Neural progenitor cell (in vitro differentiated cells): ENCODE measurements at places on chromosomes 2 and 18. TPM values are rescaled to one million over a fixed set of nuclear protein-coding genes. Genes with fewer than 3 reads are reported as not detected.
A peak's percentile ranks its signal among the peaks of the same experiment; 100 is the strongest.

GRCh38 chr2:128315829-128316776 is 2.6 kb downstream of the HS6ST1 start:
- H3K36me3 ChIP-seq: no peaks in the 10 kb centered on the region
- peaks cover 30% of the 10 kb centered on the region for H3K4me1 ChIP-seq
- H3K27ac ChIP-seq: no peak overlapping the region

DNA sequence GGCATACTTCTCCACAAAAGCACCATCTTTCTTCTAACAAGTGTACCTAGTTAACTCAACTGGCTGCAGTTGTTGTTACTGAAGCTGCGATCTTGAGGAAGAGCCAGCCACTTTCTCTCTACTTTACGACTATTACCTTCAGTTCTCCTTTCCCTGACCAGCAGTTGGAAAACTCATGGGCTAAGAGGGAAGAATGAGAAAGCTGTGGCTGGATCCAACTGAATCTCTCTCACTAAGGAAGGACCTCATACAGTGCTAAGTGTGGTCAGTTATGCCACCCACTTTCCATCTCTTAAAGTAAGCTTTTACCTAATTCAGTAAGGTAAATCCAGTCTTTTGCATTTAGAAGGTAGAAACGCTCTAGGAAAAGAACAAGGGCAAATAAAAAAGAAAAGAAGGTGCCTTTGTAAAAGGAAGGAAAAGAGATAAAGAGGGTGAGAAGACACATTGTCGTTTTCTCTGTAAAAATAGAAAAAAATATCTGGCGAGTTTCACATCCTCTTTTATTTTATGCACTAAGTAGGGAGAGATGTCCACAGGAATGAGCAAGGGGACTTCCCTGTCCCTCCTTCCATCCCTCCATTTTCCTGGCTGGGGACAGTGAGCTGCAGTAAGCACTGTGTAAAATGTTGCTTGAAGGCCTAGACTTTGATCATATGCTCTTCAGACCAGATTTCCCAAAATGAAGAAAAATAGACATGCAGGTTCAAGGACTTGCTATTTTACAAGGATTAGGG is 73.4 kb downstream of the PLEKHM3 start:
- H3K27ac ChIP-seq: peak overlapping the region; percentile 83
- no peak overlapping the region for H3K4me3 ChIP-seq
- no peak for DNase-seq

DNA sequence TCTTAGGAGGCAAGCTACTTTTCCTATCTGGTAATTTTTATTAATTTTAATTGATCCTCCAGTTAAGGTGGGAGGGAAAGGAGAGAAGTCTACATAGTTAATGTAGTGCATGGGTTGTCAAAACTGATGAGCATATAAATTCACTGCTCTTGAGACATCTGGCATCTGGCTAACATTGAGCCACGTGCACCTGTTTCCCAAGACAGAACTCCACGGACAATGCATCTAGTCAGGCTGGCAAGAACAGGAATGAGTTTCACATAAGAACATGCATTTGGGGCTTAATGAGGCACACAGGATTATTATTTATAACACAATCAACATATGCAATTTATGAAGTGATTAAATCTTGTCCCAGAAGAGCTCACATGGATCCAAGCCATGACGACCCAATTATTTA is 16.2 kb upstream of the RAB1A start:
- H3K4me1 ChIP-seq: no peaks in the 10 kb centered on the region
- no peaks in the 10 kb centered on the region for H3K36me3 ChIP-seq
- DNase-seq: no peak
- H3K4me3 ChIP-seq: no peak overlapping the region
- H3K27me3 ChIP-seq: no peaks in the 10 kb centered on the region

Gene DLX1
- not detected in 2 replicates for total RNA-seq

DNA sequence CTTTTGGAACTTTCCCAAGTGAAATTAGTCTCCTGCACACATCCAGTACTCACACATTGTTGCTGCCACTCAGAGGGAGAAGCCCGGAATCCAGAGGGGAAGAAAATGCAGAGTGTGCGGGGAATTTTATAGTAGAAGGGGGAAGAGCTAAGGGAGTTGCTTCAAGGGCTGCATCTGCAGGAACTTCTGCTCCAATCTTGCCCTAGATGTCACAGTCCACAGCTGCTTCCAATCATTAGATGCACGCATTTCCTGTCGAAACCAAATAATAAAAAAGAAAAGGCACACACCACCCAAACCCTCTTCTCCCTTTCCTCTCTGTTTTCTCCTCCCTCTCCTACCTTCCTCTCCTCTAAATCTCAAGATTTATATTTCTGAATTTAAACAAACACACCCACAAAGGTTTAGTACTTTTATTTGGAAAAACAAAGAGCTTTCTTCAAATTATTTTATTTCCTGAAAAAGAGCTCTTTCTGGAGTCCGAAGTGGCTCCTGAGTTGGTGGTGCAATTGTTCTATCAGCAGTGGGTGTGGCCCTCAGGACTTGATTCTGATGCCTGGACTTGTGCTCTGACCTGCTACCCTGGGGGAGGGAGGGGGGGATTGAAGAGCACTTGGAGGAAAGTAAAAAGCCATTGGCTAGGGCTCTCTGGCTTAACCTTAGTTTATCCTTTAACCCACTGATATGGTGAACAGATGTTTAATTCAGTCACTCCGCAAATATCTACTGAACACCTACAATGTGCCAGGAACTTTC is 72.0 kb downstream of the KCNE4 start:
- DNase-seq: no peak
- no peak overlapping the region for H3K27ac ChIP-seq
- no peaks in the 10 kb centered on the region for H3K4me1 ChIP-seq
- H3K36me3 ChIP-seq: no peaks in the 10 kb centered on the region
- no peak overlapping the region for H3K4me3 ChIP-seq

- no peak overlapping the region for H3K27ac ChIP-seq
- no peaks in the 10 kb centered on the region for H3K27me3 ChIP-seq
- no peaks in the 10 kb centered on the region for H3K36me3 ChIP-seq
- peaks cover 45% of the 10 kb centered on the region for H3K4me1 ChIP-seq
- no peak for DNase-seq
- H3K4me3 ChIP-seq: no peak overlapping the region
Observed at GRCh38 chr2:169344736-169345485, 17.4 kb downstream of the LRP2 start.

- H3K27ac ChIP-seq: no peak overlapping the region
- no peaks in the 10 kb centered on the region for H3K4me1 ChIP-seq
- no peak overlapping the region for H3K4me3 ChIP-seq
Observed at GRCh38 chr18:49446481-49446880, 14.0 kb downstream of the DYM start.

GRCh38 chr2:217409949-217410680 is 550.3 kb upstream of the TNP1 start:
- H3K27me3 ChIP-seq: no peaks in the 10 kb centered on the region
- H3K27ac ChIP-seq: no peak overlapping the region
- no peaks in the 10 kb centered on the region for H3K4me1 ChIP-seq
- H3K36me3 ChIP-seq: no peaks in the 10 kb centered on the region
- no peak overlapping the region for H3K4me3 ChIP-seq

GRCh38 chr2:180742801-180743200 is 237.6 kb upstream of the UBE2E3 start:
- no peaks in the 10 kb centered on the region for H3K36me3 ChIP-seq
- H3K27ac ChIP-seq: no peak overlapping the region
- H3K4me1 ChIP-seq: no peaks in the 10 kb centered on the region

Gene ITGB6
- not detected in 2 replicates for total RNA-seq

Gene FAM237A
- total RNA-seq: not detected in 2 replicates

- H3K36me3 ChIP-seq: no peaks in the 10 kb centered on the region
- H3K27me3 ChIP-seq: peaks cover 14% of the 10 kb centered on the region
- peak; percentile 19 for DNase-seq
Observed at GRCh38 chr2:170974304-170974993, 45.4 kb downstream of the GORASP2 start.

- H3K4me3 ChIP-seq: no peak overlapping the region
- no peaks in the 10 kb centered on the region for H3K4me1 ChIP-seq
- H3K36me3 ChIP-seq: no peaks in the 10 kb centered on the region
- no peak overlapping the region for H3K27ac ChIP-seq
- H3K27me3 ChIP-seq: no peaks in the 10 kb centered on the region
- no peak for DNase-seq
Observed at GRCh38 chr2:132975193-132976105, 305.4 kb upstream of the LYPD1 start.

- no peaks in the 10 kb centered on the region for H3K36me3 ChIP-seq
- H3K4me3 ChIP-seq: no peak overlapping the region
- no peak overlapping the region for H3K27ac ChIP-seq
- no peaks in the 10 kb centered on the region for H3K4me1 ChIP-seq
- DNase-seq: no peak
Observed at GRCh38 chr2:241912021-241912555, 42.6 kb downstream of the RTP5 start.

Gene BOK
- 2.0 and 5.5 TPM in 2 replicates for total RNA-seq

Gene SKA1
- 31.4 and 57.2 TPM in 2 replicates for total RNA-seq

Gene DSG1
- total RNA-seq: not detected in 2 replicates

Gene MC5R
- total RNA-seq: not detected in 2 replicates

GRCh38 chr2:43230951-43231827 is 4.8 kb upstream of the ZFP36L2 start:
- no peak for DNase-seq
- no peak overlapping the region for H3K27ac ChIP-seq
- no peaks in the 10 kb centered on the region for H3K36me3 ChIP-seq

- H3K36me3 ChIP-seq: no peaks in the 10 kb centered on the region
- DNase-seq: peak; percentile 66
- no peak overlapping the region for H3K27ac ChIP-seq
- H3K4me3 ChIP-seq: peak overlapping the region; percentile 76
Observed at GRCh38 chr2:85753035-85753524, 711 bp upstream of the ATOH8 start.

DNA sequence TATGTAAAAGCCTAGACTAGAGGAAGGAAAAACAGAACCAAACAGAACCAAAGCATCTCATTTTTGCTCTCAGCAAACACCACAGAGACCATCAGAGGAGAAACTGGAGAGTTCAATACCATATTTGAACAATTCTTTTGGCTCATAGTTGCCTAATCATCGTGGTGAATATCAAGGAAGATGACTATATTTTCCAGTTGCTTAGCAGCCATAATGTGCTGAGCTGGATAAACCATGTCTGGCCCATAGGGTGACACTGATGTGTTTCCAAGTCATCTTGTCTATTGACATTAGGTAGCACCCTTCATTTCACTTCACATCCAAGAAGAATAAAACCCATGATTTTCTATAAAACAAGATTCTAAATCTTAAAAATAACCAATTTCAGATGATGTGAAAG is 5.9 kb upstream of the XRCC5 start:
- H3K27me3 ChIP-seq: no peaks in the 10 kb centered on the region
- no peak overlapping the region for H3K27ac ChIP-seq
- H3K4me1 ChIP-seq: peaks cover 18% of the 10 kb centered on the region
- DNase-seq: no peak

DNA sequence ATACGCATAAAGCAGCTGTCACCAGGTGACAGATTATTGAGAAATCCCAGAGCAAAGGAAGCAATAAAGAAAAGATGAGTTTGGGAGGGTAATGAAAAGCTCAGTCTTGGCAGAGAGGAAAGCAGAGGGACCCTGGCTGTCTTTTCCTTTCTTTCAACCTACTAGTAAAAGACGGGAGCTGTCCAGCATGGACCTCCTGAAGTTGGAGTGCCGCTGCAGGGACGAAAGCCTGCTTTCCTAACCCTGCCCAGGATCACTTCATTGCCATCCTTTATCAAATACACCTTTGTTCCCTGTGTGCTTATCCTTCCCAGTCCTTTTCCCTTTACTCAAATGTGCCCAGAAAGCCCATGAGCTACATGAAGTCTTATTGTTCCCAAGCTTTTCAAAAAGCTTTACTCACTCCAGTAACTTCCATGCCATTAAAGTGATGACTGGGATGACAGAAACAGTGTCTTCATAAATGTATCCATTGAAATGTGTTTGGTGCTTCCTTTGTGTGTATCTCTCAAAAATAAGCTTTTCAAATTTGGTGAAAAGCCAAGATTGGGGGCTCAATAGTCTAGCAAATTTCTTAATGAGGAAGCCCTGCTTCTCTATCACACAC is 3.7 kb upstream of the SPR start:
- no peaks in the 10 kb centered on the region for H3K36me3 ChIP-seq
- no peaks in the 10 kb centered on the region for H3K4me1 ChIP-seq
- peaks cover 75% of the 10 kb centered on the region for H3K27me3 ChIP-seq
- no peak overlapping the region for H3K27ac ChIP-seq
- no peak overlapping the region for H3K4me3 ChIP-seq

GRCh38 chr2:210961249-210961648 is 404.9 kb downstream of the CPS1 start:
- no peak overlapping the region for H3K27ac ChIP-seq
- H3K36me3 ChIP-seq: no peaks in the 10 kb centered on the region
- H3K4me3 ChIP-seq: no peak overlapping the region
- no peaks in the 10 kb centered on the region for H3K4me1 ChIP-seq

DNA sequence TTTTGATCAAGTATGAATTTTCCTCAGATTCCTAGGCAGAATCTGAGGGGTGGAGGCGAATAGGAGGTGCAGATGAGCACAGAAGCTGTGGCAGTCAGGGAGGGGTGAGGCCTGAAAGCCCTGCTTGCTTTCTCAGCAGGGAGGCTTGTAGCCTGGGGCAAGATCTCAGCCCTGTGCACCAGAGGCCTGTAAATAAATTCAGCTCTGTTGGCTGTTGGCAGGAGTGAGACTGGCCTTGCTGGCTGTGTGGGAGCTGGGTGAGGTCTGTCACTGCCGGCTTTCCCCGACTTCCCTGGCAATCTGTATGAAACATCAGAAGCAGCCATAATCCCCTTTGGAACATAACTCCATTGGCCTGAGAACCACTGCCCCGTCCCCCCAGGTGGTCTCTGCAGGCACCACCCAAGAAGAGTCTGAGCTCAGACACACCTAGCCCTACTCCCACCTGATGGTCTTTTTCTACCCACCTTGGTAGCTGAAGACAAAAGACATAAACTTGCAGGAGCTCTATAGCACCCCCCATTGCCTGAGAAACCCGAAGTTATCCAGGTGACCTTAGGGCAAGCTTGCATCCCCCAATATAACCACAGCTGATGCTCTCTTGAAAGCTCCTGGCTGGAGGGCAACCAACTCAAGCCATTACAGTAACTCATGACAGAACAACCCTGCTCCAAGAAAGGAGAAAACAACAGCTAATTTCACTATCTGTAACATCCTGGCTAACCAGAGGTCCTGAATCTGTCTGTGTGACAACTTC is 32.3 kb downstream of the EVA1A start:
- no peaks in the 10 kb centered on the region for H3K4me1 ChIP-seq
- DNase-seq: no peak
- H3K27ac ChIP-seq: no peak overlapping the region
- no peak overlapping the region for H3K4me3 ChIP-seq
- H3K27me3 ChIP-seq: no peaks in the 10 kb centered on the region

GRCh38 chr2:223481486-223481885 is 120.7 kb downstream of the SCG2 start:
- H3K36me3 ChIP-seq: no peaks in the 10 kb centered on the region
- DNase-seq: no peak
- no peak overlapping the region for H3K27ac ChIP-seq
- no peaks in the 10 kb centered on the region for H3K27me3 ChIP-seq

- H3K36me3 ChIP-seq: no peaks in the 10 kb centered on the region
- no peak for DNase-seq
- no peak overlapping the region for H3K4me3 ChIP-seq
- no peaks in the 10 kb centered on the region for H3K27me3 ChIP-seq
Observed at GRCh38 chr2:234145511-234145910, 95.0 kb downstream of the SPP2 start.
